ENCODE measurements at places on chromosomes 12 and 14.
A peak's percentile ranks its signal among the peaks of the same experiment; 100 is the strongest.

GRCh38 chr14:73289308-73289707, 52.0 kb downstream of the PAPLN start:
- no peak for DNase-seq

GRCh38 chr14:94773061-94773648, 3.2 kb upstream of the GSC start:
- no peak for DNase-seq

GRCh38 chr12:90152897-90153624, 444.4 kb upstream of the ATP2B1 start:
- peak; percentile 47 for DNase-seq

DNA sequence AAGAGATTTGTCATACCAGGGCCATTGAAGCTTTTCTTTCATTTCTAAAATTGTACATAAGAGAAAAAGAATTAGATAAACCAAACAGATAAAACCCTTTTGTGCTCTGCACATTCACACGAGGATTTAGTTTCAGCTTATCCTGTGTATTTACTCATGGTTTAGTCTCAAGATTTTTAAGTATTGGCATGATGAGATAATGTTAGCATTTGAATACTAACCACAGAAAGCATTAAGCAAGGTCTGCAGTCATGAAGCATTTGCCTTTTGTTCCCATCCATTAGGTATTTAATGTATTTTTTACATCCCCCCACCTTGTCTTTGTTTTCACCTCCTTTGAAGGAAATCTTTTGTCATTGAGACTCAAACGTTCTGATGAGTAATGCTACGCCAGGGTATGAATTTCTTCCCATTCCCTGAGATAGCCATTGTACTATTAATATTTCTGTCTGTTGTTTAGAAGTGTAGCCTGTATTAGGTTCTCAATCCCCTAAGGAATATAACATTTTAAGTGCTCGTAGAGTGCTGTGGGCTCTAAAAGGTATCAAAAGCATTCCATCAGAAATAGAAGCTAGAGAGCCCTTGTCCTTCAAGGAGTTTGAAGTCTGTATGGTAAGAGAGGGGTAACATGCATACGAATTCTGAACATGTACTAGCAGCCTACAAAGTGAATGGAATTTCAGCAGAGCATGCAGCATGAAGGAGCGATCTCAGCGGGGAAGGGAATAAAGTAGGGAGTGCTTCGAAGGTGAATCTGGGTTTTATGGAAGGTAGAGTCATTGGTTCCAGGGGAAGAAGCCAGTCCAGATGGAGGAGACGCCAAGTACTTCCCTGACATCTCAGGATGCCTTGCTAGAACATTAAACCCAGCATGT, 22.3 kb downstream of the CRADD start:
- DNase-seq = peak; percentile 86

GRCh38 chr12:57474862-57475261, 4.8 kb downstream of the ARHGAP9 start:
- DNase-seq = no peak

DNA sequence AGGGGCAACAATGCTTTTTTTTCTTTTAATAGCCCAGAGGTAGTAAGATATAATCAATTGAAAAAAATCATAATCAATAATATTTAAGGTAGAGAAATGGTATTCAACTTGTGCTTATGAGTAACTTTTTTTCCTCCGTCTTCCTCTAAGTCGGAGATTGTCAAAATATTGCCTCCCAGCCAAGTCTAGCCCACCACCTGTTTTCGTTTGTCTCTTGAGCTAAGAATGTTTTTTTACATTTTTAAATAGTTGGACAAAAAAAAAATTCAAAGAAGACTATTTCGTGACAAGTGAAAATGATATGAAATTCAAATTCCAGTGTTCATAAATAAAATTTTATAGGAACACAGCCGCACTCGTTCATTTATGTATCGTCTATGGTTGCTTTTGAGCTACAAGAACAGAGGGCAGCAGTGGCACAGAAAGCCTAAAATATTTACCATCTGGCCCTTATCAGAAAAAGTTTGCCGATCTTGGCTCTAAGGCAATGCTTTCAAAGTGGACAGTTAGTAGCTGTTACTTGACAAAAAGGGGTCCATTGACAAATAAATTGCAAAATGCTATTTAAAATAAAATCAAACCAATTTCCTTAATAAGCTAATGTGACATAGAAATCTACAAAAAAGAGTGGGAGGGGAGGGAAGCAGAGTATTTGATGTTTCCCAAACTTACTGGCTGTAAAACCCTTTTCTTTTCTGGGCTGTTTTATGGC, 40.8 kb upstream of the MAX start:
- DNase-seq = no peak

DNA sequence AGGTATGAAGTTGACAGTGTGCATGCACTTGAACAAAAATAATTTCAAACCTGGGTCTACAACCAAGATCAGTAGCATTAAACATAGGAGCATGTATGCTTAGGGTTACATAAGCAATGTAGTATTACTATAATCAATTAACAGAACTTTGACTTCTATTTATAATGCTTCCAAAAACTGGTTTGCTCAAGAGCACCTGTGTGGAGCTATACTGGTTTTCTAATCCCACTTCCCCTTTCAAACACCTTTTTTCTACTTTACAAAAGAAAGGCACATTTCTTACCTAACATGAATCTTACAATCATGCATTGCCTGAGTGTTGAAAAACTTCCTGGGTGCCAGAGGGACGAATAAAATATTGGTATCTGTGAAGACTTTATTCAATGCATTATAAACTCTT, 72.7 kb downstream of the EFCAB11 start:
- DNase-seq = no peak

- no peak for DNase-seq
Measured at GRCh38 chr12:67107751-67108269, 161.3 kb upstream of the CAND1 start.

- peak; percentile 3 for DNase-seq
Measured at GRCh38 chr12:9227950-9228349, 19.8 kb upstream of the PZP start.

GRCh38 chr14:100838493-100839314, 12.8 kb downstream of the MEG3 start:
- DNase-seq = peak; percentile 46

GRCh38 chr12:47190271-47190750, 110.6 kb upstream of the AMIGO2 start:
- DNase-seq = peak; percentile 25

DNA sequence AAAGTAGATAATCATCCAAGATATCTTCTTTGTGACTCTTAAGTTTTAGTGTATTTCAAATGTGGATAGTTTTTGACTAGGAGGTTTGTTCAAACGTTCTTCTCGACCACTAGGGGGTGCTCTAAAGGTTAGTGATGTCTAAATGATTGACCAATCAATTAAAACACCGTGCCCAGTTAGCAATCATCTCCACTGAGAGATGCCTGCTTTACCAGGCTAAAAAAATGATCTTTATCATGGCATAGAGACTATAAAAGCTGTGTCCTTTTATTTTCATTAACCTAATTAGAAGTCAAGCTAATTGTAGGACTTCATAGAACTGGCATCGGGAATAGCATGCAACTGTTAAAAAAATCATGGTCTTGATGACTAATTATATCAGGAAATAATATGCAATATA, 153.9 kb downstream of the PRKCH start:
- peak; percentile 88 for DNase-seq

DNA sequence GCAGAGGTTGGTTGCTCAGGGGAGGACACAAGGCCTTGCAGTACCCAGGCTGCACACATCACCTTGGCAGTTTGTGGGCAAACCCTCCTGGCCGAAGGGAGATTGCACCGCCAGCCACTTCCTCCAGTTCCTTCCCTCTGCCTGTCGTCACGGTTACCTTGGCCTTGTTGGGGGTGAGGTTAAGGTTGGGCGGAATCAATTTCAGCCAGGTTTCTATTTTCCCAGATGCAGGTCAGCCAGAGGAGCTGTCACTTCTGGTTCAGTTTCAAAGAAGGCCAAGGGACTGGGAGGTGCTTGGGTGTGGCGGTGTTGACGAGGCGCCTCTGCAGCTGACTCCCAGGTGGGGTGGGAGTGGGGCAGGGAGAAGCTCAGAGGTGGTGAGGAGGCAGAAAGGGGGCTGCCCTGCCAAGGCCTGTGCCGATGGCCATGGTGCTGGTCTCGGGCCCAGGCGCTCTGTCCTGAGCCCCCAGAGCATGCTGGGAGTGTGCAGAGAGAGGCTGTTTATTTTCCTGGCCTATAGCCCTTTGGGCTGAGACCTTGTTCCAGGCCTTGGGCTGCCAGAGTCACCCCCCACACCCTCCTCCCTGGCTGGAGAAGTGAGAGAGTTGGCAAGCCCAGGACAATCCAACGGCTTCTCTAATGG, 31.4 kb downstream of the JDP2 start:
- no peak for DNase-seq

DNA sequence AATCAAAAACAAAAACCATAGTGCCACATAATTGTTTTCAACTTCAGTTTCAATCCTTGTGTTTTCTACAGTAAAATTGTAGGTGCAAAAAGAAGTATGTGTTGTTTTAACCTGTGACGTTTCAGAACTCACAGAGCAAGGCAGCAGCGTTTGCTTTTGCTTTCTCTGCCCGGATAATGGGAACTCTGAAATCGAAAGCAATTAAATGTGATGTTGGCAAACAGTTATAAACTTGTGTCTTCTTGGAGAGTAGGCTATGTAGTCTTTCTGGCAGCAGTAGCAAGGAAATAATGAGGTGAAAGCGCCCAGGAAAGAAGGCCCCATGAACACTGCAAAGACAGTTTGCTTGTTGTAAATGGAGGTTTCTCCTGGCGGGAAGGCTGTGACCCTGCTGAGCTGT, 39.1 kb downstream of the FNTB start:
- DNase-seq = no peak

GRCh38 chr14:70655110-70655826, 13.6 kb downstream of the TTC9 start:
- no peak for DNase-seq

DNA sequence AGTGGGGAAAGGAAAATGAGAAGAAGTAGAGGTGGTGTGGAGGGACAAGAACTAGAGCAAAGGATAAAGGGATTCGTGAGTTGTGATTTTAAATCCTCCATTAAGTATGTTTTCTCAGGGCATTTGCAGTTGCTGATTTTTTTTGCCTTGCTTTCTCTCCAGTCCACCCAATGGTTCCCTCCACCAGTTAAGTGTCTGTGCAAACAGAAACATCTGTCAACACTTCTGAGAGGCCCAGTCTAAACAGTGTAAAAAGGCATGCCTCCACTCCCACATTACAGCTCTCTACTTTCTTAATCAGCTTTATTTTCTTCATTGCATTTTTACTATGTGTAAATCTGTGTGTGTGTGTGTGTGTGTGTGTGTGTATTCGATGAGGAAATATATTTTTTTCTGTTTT, 141.2 kb downstream of the PPFIA2 start:
- no peak for DNase-seq

DNA sequence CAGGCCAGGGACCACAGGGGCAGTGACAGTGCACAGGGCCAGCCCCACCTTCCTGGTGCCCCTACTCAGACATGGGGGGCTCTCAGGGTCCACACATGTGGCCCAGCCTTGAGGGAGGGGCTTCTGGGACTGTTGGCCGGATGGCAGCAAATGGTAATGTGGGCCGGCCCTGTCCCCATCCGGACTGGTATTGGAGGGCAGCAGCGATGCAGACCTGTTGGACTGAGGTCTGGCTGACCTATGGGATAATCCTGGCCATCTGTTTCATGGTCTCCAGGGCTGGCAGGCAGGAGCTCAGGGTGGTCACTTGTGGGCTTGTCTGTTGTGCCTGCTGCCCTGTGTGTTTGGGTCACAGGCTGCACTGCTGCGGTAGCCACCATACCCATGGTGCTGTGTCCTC, 387.5 kb downstream of the TMEM121 start:
- DNase-seq = no peak

- DNase-seq = no peak
Measured at GRCh38 chr14:52900731-52901130, 50.1 kb downstream of the FERMT2 start.

DNA sequence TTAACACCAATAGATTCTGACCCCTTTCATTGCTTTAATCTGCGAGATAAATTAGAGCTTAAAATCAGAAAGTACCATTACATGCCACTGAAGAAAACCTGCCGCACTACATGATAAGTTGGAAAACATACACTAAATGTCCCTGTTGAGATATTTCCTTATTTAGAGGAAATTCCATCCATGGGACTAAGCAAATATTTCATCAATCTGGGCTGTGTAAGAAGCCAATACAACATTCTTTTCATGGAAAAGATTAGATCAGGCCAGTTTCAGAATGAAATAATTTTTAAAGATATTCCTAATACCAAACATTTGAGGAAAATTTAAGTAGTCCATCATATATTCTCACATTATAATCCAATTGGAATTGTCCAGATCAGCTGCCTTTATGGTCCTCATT, 112.8 kb downstream of the LLPH start:
- no peak for DNase-seq

GRCh38 chr12:40788276-40788675, 96.0 kb downstream of the CNTN1 start:
- no peak for DNase-seq

DNA sequence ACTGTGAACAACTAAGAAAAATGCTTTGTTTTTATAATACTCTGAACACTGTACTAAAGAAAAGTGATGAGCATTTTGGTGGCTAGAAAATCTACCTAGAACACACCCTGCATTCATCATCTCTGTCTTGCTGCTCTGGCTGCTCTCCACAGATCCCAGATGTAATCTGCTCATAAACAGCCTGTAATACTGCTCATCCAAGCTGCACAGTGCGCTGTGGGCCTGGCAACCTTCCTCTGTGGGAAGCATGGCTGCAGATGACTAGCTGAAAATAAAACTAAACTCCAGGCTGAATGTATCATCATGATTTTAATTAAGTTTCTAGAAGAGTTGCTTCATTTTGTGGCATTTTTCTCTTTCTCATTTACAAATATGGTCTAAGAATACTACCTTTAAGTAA, 200.7 kb downstream of the SLC2A13 start:
- peak; percentile 87 for DNase-seq

DNA sequence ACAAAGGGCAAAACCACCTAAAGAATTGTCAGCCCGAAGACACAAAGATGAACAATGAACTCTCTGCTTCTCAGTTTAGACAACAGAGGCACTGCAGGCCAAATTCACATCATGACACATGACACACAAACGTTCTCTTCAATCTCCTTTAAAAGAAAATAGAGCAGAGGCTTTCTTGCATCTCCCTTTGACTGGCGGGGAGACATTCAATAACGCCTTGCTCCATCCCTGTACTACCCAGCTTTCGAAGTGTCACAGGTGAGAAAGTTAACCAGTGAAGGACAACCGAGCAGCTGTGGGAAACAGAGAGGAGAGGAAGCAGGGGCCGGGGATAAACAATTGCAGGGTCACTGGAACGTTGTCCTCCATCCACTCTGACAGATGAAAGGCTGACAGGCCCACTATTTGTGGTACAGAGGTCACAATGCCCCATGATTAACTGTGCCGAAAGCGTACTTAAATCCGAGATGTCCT, 130.8 kb downstream of the PHLDA1 start:
- no peak for DNase-seq

DNA sequence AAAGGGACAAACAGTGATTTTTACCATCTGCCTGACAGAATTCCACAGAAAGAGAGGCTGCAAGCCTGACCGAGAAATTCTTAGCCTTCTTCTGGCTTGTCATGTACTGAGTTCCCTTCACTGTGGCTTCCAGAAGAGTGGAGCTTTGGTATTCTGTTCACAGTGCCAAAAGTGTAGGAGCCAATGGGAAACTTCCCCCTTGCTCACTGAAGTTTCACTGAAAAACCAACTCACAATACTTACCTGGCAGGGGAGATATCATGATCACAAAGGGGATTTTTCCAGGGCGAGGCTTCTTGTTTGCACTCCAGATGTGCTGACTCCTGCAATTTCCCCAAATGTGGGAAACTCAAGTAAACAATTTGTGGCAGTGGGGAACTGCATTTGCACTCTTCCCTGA, 31.7 kb upstream of the MMP19 start:
- no peak for DNase-seq

All from GM23248 (cell line).